ENCODE measurements at places on chromosomes 12 and 14.
A peak's percentile ranks its signal among the peaks of the same experiment; 100 is the strongest.

- no peak for DNase-seq
Measured at GRCh38 chr14:61644834-61645233, 50.5 kb upstream of the HIF1A start.

GRCh38 chr12:108783446-108783845 is 52.1 kb upstream of the CORO1C start:
- DNase-seq: no peak

DNA sequence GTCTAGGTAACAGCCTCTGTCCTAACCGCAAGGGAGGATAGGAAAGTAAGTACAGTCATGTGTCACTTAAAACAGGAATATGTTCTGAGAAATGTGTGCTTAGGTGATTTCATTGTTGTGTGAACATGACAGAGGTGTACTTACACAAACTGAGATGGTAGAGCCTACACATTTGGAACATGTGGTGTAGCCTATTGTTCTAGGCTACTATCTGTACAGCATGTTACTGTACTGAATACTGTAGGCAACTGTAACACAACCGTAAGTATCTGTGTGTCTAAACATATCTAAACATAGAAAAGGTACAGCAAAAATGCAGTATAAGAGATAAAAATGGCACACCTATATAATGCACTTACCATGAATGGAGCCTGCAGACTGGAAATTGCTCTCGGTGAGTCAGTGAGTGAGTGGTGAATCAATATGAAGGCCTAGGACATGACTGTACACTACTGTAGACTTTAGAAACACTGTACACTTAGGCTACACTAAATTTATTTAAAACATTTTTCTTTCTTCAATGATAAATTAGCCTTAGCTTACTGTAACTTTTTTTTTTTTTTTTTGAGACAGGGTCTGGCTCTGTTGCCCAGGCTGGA is 13.2 kb upstream of the MDM2 start:
- DNase-seq: no peak

DNA sequence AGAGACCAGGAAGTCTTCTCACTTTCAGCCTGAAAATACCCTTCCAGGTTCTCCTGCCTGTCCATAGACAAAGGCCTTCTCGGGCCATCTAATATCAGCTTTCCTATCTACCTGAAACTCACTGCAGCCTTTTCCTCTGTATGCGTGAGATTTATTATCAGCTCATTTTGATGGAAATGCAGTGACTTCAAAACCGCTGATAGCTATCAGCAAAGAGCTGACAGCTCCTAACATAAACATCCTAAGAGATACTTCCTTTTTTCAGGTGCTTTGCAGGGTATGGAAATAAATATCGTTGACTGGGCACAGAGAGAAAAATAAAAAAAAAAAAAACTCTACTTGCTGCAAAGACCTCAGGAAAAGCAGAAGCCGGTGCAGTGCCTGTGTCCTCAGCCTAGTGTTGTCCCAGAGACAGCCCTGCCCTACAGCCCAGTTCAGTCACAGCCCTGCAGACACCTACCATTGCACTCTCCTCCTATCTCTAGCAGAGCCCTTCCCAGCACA is 215.0 kb upstream of the EGLN3 start:
- no peak for DNase-seq

DNA sequence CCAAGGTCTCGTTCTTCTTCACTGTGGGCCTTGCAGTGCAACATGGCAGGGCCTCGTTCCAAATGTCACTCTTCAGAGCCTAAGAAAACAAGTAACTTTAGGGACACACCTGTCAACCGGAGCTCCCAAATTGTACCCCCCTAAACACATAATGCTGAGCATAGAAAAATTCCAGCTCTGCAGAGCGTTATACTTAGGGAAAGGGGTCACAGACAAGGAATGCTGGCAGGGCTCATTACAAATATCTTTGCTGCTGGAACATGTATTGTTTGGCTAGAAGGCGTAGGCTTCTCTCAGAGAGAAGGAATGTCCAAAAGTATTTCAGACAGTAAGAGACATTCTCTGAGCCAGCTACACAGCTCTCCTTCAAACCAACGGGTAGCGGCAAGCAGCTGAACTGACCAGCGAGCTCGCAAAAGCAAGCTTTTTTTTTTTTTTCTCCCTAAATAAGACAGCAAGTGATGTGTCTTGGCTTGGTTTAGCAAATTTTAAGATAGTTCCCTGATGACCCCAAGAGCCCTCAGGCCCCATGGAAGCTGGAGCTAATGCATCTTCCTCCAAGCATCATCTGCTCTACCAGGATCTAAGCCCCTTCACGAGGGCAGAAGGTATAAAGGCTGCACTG is 24.5 kb downstream of the SSH1 start:
- no peak for DNase-seq

- DNase-seq: no peak
Measured at GRCh38 chr12:45273717-45274271, 57.9 kb downstream of the ANO6 start.

DNA sequence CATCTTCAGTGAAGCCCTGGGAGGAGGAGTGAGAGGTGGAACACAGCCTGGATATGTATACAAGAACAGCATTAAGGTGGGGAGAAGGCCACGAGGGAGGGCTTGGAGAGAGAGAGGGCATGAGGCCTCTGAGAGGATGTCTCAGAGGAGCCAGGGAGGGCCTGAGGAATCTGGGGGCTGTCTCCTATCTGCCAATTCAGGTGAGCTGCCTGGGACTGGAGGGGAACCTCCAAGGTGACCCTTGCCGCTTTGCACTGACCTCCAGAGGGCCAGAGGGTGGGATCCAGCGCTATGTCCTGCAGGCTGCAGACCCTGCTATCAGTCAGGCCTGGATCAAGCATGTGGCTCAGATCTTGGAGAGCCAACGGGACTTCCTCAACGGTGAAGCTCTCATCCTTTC is 4.4 kb downstream of the ARHGEF25 start:
- DNase-seq: no peak

- peak; percentile 65 for DNase-seq
Measured at GRCh38 chr12:53231921-53232645, at the start of gene RARG. Gene RARG, minus strand, starts transcription at chr12:53232209. Its CDS starts 4,664 bp downstream, at chr12:53227545.

DNA sequence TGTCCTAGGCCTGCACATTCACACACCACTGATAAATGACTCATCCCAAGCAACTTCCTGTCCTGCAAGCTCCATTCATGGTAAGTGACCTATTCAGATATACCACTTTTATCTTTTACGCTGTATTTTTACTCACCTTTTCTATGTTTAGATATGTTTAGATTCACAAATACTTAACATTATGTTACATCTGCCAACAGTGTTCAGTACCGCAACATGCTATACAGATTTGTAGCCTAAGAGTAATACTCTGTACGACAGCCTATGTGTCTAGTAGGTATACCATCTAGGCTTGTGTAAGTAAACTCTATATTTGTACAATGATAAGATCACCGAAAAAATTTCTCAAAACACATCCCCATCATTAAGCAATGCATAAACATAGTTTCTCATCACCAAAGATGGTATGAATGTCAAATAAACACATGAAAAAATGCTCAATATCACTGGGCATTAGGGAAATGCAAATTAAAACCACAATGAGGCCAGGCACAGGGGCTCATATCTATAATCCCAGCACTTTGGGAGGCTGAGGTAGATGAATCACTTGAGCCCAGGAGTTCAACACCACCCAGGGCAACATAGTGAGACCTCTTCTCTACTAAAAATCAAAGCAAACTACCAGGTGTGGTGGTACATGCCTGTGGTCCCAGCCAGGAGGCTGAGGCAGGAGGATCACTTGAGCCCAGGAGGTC is 20.7 kb downstream of the ATXN2 start:
- DNase-seq: no peak

- no peak for DNase-seq
Measured at GRCh38 chr14:33693237-33693636, 257.6 kb downstream of the EGLN3 start.

- DNase-seq: peak; percentile 68
Measured at GRCh38 chr14:88824314-88825077, at the start of gene TTC8. Gene TTC8, plus strand, starts transcription at chr14:88824651. Its CDS starts 57 bp downstream, at chr14:88824708.

DNA sequence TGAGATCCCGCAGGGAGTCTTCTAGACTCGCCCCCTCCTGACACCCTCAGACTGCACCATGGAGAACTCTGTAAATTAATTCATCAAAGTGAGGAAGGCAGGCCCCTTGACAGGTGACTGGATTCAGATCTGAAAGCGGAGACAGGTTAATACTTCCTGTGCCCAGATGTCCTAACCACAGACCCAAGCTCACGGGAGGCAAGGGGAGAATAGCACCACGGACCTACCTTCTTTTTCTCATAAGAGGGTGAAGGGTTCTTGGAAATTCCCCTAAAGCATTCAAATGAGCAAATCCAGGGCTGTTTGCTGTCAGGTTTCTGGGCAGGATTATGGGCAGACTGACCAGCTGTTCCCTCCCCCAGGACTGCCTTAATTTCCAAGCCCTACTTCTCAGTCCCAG is 170.0 kb downstream of the ZFP36L1 start:
- no peak for DNase-seq

DNA sequence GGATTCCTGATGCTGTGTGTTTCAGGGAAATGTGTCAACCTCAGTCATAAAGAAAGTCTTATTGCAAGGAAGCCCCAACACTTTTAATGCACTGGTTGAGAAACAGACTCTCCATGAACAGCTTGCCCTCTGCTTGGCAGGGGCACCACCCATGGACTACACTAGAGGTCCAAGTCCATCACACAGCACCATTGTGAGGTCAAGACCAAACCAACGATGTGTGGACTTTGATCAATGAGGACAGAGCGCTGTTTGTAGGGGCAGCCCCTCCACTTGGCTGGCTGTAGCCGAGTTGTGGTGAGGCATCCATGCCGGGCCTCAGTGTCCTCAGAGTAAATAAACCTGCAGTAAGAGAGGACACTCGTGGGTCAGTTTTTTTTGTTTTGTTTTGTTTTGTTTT is 29.8 kb downstream of the ZFYVE21 start:
- no peak for DNase-seq

DNA sequence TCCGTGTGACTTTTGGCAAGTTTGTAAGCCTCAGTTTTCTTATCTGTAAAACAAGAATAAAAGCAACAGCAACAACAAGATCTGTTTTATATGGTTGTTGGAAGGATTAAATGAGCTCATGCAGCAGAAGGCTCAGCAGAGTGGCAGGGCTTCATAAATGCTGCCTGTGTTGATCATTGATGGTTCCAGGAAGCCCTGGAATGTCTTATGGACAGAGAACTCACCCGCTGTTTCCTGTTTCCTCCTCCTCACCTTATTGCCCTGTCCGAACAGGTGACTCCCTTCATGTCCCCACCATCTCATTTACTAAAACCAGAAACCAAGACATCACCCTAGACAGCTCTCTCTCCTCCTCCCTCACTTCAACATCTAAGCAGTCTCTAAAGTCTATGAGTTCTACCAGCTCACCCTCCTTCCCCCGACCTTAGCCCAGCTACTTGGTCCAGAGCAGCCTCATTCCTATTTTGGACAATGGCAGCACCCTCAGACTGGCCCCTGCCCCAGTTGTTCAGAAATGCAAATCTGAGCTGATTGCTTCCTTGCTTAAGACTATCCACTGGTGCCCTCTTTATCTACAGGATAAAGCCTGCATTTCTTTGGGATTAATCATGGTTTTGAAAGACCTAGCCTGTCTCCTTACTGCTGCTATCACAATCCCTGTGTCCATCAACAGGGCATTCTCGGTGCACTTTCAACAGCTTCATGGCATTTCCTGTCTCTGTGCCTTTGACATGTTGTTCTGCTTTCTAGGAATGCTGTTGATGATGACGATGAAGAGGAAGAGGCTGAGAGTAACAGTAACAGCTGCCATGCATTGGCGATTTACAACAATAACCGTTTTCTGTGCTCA is 21.4 kb upstream of the GSG1 start:
- no peak for DNase-seq

DNA sequence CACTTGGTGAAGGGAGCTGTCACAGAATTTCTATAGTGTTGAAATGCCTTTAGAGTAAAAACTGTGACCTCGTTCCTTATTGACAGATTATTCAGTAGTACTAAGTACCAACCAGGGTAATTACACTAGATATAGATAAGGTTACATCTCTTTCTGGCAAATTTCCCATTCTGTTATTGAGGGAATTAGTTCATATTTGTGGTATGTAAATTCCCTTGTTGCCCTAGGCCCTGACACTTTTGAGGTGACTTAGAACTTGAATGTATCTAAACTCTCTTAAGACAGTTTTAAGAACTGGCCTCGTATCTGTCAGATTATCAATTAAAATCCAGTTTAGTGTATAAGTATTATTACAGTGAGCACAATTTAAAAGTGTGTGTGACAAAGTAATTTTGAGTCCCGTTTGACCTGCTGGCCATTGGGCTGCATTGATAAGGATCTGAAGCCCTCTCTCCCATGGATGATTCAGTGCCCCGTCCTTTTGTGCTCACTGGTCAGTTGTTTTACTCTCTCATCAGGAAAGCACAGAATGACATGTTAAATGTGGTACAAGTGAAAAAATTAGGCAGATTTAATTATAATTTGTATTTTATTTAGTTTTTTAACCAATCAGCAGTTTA is 123.2 kb downstream of the GPR135 start:
- no peak for DNase-seq

- DNase-seq: no peak
Measured at GRCh38 chr12:9732921-9733461, at the start of gene CLECL1. Gene CLECL1, minus strand, starts transcription at chr12:9733097.

DNA sequence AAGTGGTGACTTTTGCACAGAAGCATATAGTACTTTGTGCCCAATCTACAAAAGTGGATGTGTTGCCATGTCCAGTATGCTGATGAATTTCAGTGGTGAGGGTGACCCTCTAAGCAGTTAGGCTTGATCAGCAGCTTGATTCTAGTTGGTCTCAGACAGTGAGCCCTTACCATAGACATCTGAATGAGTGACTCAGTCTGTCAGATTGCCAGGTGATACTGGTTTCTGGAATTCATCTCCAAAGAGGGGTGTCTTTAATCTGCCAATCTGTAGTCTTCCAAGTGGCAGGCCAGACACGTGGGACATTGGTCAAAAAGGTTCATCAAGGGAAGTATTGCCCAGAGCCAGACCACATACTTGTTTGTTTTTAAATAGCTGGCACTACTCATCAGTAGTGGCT is 187.4 kb upstream of the SLC16A7 start:
- no peak for DNase-seq

- no peak for DNase-seq
Measured at GRCh38 chr14:88233915-88234314, 89.2 kb downstream of the KCNK10 start.

- DNase-seq: no peak
Measured at GRCh38 chr14:93946541-93947090, 19.5 kb downstream of the FAM181A start.

DNA sequence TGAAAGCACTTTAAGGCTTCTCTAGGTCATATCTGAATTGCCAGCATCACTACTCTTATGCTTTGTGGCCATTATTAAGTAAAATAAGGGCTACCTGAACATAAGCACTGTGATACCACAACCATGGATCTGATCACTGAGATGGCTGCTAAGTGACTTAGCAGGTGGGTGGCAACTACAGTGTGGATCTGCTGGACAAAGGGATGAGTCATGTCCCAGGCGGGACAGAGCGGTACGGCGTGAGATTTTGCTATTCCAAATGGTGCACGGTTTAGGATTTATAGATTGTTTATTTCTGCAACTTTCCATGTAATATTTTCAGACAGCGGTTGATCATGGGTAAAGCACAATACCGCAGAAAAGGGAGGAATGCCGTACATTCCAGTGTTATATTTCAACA is 39.4 kb downstream of the MLXIP start:
- no peak for DNase-seq

GRCh38 chr12:87323369-87323768 is 705.8 kb downstream of the C12orf50 start:
- no peak for DNase-seq

- no peak for DNase-seq
Measured at GRCh38 chr14:73714656-73715081, 485 bp upstream of the PNMA1 start.

GRCh38 chr12:79187032-79187431 is 322.5 kb downstream of the SYT1 start:
- DNase-seq: no peak

- DNase-seq: no peak
Measured at GRCh38 chr12:12527820-12528296, 34.8 kb downstream of the DUSP16 start.
